AG09309 (cell line): ENCODE measurements at places on chromosomes 11 and 22.

- no peak for DNase-seq
These were observed at the start of gene AHNAK for GRCh38 chr11:62546244-62546928. Gene AHNAK, minus strand, starts transcription at chr11:62546806. Its CDS starts 10,708 bp downstream, at chr11:62536098.

DNA sequence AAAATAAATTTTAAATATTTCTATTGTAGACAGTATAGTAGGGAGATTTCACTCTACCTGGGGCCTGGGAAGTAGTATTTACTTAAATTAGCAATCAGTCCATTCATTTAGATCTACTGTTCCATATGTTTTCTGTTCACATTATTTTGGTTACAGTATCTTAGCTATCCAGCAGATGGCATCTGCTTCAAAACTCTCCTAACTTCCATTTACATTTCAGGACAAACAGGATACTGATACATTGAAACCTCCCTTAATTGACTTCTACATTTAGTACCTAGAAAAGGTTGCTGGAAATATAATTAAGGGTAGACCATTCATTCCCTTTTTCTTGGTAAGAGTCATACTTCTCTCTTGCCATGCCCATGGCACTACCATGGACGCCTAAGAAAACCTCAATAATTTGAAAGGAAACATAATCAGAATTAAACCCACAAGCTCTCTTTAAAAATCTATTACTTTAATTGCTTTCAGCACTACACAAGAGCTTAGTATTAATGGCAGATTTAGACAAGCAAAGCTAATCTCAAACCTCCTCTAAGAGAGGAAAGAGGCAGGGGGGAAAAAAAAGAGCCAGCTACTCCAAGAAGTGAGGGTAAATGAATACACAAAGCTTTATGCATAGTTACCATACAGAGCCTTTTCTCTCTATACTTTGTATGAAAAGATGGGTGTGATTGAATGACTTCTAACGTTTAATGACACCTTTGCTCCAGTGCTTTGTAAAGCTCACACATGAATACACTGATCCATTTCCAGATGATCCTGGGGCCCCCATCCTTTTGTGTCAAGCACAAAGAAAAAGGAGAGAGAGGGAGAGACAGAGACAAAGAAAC lies 131.2 kb upstream of the MTMR2 start:
- DNase-seq, result no peak

- DNase-seq, result no peak
These were observed 354.0 kb upstream of the CCDC90B start for GRCh38 chr11:83639995-83640758.

- DNase-seq, result no peak
These were observed 46.3 kb downstream of the IGLL1 start for GRCh38 chr22:23533771-23534191.

- DNase-seq, result no peak
These were observed at the start of gene CTSF for GRCh38 chr11:66568124-66568916. Gene CTSF, minus strand, starts transcription at chr11:66568606. Its CDS starts 120 bp downstream, at chr11:66568486.

DNA sequence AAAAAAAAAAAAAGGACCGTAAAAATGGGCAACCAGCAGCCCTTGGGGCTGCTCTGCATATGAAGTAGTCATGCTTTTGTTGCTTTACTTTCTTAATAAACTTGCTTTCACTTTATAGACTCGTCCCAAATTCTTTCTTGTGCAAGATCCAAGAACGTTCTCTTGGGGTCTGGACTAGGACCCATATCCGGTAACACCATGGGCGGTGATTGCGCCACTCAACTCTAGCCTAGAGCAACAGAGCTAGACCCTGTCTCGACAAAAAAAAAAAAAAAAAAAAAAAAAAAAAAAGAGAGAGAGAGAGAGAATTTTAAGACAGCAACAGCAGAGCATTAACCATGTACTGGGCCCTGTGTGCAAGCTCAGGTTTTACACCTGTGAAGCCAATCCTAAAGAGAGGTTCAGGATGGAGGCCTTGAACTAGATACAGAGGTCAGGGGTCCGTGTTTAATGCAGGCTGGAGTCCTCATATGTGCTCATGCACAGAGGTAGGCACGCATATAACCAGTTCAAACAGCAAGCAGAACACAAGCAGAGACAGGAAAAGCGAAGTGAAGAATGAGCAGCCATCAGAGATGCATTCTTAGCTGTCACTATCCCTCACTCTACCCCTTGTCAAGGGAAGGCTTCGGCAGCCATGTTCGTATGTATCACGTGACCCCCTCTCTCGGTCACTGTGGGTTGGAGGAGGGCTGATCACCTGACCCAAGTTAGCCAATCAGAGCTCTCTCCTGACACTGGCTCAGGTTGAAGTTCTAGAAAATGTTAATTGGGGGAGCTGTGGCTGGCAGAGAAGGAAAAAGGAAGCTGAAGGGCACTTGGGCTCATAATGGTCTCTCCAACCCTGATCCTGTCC lies 16.7 kb upstream of the SYT12 start:
- no peak for DNase-seq

GRCh38 chr11:10440401-10440800 lies 14.7 kb upstream of the AMPD3 start:
- no peak for DNase-seq

DNA sequence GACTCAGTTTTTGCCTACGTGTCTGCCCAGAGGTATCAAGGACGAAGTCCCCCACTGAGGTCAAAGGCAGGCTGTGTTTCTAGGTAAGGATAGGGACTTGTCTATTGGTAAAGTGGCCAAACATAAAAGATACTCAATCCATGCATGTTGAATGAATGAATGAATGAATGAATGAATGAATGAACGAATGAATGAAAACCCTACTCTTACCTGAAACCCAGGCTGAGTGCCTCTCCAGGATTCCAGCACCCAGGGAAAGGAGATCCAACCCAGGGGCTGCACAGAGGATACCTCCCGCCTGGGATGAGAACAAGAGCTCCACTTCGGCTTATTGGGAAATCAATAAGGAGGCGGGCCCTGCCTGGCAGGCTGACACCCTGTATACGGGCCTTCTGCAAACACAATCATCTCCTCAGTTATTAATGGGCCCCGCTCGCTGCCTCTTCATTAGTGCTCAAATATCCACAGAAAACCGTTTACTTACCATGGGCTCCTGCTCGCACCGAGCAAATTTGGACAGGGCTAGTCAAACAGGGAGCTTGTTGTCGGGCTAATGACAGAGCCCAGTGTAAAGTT lies 177.4 kb downstream of the BUD13 start:
- no peak for DNase-seq

- no peak for DNase-seq
These were observed 558.3 kb downstream of the BRD1 start for GRCh38 chr22:49269371-49269770.

- DNase-seq, result no peak
These were observed 92.3 kb upstream of the ANO1 start for GRCh38 chr11:69985641-69986439.

- DNase-seq, result peak; percentile 29
These were observed 33.7 kb downstream of the C11orf71 start for GRCh38 chr11:114366331-114367243.

DNA sequence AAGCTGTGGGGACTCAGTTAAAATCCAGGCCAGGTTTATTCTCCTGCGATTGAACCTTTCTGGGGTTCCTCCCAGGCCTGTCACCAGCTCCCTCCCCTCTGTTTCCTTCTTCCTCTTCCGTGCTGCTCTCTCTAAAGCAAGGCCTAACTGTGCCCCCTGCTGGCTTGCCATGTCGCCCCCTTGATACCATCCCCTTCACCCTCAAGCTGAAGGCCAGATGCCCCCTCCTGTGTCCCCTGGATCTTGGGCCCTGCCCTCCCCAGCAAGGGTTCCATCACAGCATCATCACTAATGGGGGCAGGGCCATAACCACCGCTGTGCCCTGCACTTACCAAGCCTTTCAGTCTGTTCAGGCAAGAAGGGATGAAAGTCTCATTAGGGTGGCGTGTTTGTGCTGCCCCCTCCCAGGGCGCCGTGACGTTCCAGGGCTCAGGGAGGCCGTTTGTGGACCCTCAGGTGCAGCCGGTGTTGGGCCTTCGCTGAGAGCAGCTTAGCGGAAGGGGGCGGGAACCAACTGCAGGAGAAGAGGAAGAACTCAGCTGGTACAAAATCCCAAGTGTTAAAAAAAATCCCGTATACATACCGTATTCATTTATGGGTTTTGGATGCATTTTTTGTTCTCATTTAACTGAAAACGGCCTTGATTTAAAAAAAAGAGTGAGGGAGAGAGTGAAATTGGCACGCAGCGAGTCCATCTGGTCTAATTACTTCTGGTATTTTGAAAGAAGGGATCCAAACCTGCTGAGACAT lies 69.9 kb downstream of the MPPED1 start:
- no peak for DNase-seq

GRCh38 chr11:129785383-129786111 lies 30.1 kb upstream of the TMEM45B start:
- no peak for DNase-seq

GRCh38 chr11:88068848-88069554 lies 106.2 kb downstream of the RAB38 start:
- no peak for DNase-seq

GRCh38 chr11:45844822-45845578 lies 2.3 kb upstream of the CRY2 start:
- no peak for DNase-seq

- DNase-seq, result no peak
These were observed 14.1 kb downstream of the SLC35C1 start for GRCh38 chr11:45818961-45819605.
